H7 (cell line): ENCODE measurements at places on chromosomes 4 and X.

GRCh38 chr4:40238700-40239548, 42.1 kb downstream of the RHOH start:
- peak; percentile 55 for DNase-seq

- DNase-seq = peak; percentile 26
Observed at GRCh38 chrX:132748909-132749308, 209.5 kb downstream of the HS6ST2 start.

DNA sequence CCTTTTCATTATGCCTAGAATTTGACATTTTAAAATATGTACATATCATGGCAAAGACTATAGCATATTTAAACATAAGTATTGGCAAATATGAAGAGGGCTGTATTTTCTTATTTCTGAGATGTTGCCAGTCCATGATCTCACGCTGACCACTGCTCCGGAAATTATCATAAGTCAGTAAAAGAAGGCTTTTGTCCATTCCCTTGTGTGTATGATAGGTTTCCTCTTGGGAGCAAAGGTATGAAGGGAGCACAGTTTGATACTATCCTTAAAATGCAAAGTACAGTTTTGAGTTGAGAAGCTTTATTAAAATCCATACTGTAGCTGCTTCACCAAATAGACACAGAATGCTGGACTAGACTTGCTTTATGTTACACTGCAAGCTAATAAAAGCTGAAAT, 52.6 kb upstream of the AGA start:
- no peak for DNase-seq

DNA sequence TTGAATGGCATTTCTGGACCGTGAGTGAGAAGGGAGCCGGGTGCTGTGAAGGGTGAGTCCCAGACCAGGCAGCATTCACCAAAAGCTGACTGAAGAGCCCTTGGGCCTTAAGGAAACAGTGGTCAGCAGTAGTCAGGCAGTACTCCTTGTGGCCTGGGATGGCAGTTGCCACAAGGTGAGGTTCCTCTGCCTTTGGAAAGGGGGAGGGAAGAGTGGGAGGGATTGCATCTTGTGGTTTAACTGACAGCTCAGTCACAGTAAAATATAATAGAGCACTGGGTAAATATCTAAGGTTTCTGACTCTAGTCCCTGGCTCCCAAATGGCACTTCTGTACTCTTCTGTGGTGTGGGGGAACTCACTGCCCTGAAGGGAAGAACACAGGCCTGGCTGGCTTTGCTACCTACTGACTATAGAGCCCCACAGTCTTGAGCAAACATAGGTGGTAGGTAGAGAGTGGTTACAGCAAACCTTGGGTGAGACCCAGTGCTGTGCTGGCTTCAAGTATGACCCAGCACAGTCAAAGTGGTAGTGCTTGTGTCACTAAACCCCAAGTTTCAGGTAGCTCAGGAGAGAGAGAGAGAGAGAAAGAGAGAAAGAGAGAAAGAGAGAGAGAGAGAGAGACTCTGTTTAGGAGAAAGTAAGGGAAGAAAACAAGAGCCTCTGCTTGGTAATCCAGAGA, 154.2 kb downstream of the TEX11 start:
- DNase-seq = no peak
